DMS 273 treated with DMSO at 0.1 percent for 48 hours (cell line): ENCODE measurements at places on chromosomes 11 and 22.

GRCh38 chr22:22865311-22866072 is 22.1 kb upstream of the IGLL5 start:
- DNase-seq = no peak

GRCh38 chr11:88103337-88104206 is 71.7 kb downstream of the RAB38 start:
- DNase-seq = peak; percentile 20

GRCh38 chr11:10725114-10725906 is 25.7 kb upstream of the CTR9 start:
- DNase-seq = no peak

DNA sequence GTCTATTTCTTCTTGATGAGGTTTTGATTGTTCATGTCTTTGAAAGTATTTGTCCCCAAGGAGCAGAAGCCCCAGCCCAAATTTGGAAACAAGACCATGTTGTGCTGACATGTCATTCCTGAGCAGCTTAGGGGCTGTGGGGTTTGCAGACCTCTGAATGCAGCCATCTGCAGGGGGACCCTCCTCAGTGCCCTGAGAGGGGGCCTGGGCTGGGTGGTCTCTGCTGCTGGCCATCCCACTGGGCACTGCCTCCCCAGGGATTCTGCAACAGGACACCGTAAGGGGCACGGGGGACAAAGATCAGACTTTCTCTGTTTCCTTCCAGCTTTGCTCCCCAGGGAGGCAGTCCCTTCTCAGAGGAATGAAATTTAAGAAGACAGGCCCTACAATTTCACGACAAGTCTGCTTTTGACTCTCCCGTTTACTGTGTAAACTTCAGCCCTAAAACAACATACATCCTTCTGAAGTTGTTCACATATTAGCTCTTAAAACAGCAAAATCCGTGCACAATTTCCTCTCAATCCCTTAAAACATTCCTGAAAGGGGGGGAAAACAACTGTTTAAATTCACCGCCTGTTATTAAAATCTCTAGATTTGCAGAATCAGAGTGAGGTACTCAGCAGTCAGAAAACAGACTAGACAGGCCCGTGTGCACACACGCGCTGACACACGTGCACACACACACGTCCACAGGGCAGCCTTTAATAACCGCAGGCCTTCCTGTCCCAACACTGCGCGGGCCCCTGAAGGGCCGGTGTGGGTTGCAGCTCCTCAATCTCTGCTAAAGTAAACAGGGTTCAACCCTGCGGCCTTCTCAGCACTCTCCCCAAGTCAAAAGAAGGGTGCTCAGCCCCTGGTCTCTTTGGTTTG is 109.8 kb downstream of the KCNQ1 start:
- DNase-seq = no peak

- DNase-seq = no peak
Observed at GRCh38 chr22:43819421-43819921, 7.4 kb upstream of the EFCAB6 start.

GRCh38 chr11:1205987-1206331 is 16.9 kb upstream of the MUC5B start:
- no peak for DNase-seq

GRCh38 chr11:100459811-100460210 is 227.3 kb upstream of the ARHGAP42 start:
- no peak for DNase-seq

- DNase-seq = no peak
Observed at GRCh38 chr11:26134481-26135355, 197.2 kb upstream of the ANO3 start.

DNA sequence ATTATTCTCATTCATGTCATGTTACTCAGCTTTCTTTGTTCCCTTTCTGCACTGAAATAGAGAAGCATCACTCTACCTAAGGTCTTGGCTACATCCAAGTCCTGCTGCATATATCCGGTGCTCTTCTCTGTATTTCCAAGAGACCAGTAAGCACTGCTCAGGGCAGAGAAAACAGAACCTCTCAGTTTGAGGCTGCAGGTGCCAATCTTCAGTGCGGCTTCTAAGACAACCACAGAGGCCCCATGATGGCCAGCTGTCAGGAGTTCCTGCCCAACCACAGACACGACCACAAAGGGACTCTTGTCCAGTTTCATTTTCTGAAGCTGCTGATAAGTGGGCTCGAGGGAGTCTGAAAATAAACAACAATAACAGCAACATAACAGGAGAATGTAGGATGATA is 378.4 kb upstream of the PITPNB start:
- DNase-seq = no peak

DNA sequence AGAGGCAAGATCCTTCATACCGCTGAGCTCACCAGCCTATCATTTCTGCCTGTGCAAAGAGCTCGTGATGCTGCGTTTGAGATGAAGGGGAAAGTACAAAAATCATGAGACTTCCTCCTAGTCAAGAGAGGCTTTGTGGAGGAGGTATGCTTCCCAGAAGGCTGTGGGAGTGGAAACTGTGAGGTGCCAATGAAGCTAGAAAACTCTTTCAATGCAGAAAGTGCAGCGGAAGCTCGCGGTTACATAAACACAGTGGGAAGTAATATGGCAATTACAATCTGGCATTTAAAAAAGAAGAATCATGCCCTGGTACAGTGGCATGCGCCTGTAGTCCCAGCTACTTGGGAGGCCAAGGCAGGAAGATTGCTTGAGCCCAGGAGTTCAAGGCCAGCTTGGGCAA is 134.8 kb downstream of the EHF start:
- DNase-seq = no peak

DNA sequence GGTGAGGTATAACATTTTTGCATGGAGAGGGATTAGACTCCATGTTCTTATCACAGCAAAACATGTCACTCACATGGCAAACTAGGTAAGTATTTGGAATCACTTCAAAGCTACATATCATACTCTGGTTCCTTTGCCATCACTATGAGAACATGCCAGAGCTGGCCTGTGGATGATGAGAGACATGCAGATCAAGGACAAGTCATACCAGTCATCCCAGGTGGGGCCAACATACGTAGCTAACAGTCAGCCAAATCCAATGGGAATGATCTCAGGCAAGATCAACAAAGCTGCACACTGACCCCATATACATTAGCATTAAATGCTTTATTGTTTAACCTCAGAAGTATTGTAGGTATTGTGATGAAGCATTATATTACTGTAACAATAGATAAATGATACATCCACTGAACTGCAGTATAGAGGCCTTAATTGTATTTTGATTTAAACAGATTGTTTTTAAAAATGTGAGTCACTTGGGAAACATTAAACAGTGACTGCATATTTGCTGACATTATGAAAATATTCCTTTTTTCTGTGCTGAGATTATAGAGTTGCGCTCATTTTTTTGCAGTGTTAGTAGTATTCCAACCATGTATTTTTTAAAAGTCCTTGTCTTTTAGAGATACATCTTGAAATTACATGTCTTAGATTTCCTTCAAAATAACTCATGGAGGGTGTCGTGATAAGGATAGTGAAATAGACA is 37.3 kb upstream of the ARL14EP start:
- no peak for DNase-seq

DNA sequence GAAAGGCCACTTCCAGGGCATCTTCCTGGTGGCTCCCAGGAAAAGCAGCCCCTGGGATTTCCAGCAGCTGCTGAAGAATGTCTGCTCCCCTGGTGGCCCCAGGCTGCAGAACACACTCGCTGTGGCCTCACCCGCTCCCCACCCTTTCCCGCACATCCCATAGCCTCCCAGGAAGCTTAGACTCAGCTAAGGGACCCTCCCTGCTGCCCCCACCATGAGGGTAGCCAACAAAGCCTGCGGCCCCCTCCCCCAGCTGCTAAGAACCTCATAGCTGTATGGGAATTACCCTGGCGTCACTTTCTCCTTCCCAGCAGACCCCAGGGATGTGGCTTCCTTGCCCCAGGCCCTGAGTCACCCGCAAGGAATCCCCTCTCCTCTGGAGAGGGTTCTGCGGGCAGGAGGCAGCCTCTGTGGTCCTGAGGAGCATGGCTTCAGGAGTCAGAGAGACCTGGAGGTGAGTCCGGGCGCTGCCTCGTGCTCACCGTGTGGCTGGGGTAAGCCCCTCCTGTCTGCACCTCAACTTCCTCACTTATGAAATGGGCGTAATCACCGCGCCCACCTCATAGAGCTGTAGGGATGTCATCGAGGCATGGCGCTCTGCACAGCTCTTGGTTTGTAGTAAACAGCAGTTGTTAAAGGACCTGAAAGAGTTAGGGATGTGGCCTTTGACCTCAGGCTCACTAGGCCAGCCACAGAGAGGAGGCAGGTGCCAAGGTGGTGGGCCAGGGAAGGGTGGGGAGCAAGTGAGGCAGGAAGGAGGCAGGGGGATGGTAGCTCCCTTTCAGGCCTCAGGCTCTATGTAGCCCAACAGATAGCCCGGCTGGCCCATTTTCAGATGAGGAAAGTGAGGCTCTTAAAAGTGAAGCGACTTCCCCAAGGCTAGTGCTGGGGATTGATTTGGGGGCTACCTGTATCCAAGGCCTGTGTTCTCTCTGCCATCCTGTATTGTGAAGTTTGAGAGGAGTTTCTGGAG is 71.2 kb downstream of the LRRC32 start:
- no peak for DNase-seq

DNA sequence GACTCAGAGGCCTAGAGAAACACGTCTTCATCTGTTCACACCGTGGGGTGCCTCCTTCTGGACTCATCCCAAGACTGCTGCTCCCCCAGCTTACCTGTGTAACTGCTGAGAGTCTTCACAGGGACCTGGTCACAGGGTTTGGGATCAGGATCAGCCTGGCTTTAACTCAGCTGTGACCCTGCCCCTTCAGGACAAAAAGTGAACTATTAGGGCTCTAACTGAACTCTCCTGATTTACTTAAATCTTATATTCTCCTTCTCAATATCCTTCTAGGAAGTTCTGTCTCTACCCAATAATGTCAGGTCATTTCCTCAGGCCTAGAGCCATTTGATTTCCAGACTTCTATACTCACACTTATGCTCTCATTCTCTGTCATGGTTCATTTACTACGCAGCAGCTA is 108.4 kb downstream of the ZNF280B start:
- DNase-seq = no peak
